ENCODE measurements at places on chromosomes 5 and 9.

DNA sequence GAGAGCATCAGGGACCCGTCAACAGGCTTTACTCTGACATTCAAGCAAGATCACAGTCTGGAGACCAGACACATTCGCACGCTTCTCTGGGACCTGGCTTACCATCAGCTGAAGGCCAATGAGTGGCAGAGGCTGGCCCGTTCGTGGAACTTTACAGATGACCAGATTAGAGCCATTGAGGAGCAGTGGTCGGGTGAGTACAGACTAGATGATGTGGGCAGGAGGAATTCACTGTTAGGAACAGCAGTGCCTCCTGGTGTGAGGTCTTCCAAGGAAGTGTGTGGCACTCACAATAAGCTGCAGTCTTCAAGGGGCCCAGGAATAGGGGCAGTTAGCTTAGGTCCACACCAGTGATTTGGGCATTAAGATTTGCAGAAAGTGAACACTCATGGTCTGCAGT is 50.4 kb downstream of the POC5 start:
- DNase-seq: no peak

- DNase-seq: no peak
Measured at GRCh38 chr5:31890046-31890445, 251.1 kb downstream of the PDZD2 start.

DNA sequence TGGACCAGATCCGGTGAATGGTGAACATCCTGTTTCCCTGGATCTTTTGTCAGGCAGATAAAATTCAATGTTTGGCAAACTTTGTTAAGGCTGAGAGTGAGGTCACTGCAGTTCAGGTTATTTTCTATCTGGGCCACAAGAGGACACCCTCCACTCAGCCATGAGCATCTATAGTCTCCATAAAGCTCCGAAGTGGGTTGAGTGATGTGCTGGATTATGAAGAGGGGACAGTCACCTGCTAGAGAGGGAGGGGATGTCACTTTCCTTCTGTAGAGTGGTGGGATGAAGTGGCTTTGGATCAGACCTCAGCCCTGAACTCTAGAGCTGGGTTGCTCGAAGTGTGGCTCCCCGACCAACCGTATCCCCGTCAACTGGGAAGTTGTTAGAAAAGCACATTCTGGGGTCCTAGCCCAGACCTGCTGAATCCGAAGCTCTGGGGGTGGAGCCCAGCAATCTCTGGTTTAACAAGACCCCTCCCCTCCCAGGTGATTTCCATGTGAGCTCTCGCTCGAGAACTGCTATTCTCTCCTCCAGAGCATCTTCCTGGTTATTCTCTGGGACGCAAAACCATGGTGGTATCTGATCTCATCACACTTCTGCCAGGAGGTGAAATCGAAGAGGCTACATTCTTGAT is 31.8 kb upstream of the FGF1 start:
- DNase-seq: peak; percentile 40

DNA sequence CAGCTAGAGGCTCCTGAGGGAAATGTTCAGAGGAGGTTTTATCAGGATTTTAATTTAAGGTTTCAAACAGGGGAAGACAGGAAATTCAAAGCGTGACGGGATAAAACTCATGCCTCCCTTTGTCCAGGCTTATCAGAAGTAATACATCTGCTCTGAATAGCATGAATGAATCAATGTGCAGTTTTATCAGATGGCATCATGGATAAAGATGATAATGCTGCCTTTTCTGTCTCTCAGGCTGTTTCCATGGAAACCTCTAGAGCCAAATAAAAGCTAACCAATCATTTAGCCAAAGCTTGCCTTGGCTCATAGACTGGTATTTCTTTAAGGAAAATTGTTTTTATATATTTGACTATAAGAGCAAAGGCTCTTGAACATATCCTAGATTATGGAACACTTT is 16.4 kb downstream of the MFAP3 start:
- no peak for DNase-seq

DNA sequence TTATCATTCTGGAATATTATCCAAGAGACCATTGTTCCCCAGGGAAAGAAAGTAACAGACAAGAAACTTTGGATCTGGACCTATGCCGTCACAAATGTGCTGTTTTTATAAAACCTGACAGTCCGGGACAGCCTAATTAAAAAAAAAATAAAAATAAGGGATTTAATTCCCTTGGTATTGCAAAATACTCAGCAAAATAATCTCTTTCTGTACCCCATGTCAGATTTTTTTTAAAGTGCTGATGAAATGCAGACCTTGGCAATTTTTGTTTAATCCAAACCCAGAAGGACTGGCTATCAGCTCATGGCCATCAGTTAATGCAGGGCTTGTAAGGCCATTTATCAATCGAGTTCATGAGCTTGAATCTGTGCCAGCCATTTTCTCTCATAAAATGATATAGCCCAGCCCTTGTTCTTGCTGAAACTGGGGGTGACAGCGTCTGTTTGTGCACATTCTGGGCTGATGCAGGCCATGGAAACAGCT is 162.7 kb upstream of the S1PR3 start:
- no peak for DNase-seq

DNA sequence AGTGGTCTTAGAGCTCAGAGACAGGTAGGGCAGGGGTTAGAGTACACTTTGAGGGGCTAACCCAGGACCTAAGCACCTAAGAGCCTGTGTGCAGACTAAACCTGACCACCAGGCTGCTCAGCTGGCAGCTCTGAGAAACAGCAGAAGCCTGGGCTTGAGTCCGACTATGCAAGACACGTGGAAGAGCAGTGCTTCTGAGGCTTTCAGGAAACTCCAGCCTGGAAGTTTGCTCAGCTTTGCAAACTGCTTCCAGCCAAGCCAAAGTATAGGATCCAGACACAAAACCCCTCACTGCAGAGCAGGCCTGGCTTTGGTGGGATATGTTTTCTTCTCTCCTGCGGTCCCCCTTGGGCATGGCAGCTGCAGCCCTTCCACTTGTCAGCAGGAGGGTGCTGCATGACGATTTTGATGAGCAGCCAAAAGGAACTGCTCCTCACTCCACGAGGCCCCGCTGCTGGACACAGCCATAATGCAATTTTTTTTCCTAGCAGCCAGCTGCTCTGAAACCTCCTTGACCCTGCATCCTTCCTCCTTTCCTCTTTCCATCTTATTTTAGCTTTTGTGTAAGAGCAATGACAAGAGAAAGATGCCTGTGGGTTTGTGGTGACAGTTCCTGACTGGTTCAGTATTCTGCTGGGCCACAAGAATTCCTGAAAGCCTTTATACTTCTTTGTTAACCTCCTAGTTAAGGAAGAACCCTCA is 123.1 kb downstream of the LIFR start:
- no peak for DNase-seq

- no peak for DNase-seq
Measured at GRCh38 chr5:32388432-32389129, 56.0 kb downstream of the ZFR start.

DNA sequence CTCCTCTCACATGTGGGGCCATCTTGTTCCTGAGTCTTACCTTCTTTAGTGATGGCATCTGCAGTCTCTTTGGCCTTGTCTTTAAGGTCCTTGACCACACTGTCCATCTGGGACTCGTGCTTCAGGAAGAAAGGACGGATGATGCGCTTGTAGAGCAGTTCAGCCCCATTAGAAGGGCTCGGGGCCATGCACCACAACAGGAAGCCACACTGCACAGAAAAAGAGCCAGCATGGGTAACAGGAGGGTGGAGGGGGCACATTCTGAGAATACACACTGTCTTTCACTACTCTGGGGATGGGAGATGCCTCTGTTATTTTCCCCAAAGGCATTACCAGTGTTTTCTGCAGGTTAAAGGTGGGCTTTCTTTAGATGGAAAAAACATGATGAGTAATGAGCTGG is 25.9 kb downstream of the SRP19 start:
- DNase-seq: no peak

DNA sequence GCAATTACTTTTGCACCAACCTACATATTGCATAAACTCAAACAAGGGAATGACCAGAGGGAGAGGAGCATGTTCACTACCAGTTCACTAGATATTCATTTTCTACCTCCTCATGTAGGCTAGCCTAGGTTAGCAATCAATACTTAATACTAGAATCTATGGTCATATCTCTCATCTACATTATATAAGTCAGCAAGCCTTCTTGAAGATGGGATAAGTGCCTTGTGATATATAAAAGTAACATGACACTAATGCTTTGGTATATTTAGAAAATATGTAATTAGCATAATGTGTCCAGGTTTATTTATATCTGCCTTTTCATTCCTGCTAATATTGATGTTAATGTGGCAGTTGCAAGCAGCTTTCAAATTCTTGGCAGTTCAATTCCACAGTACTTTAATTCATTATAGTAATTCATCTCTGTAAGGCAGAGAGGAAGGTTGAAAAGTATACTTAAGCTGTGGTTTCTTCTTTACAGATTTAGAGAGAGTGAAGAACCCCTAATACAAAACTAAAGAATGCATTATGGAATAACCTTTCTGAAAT is 1613.2 kb upstream of the ACO1 start:
- DNase-seq: no peak

DNA sequence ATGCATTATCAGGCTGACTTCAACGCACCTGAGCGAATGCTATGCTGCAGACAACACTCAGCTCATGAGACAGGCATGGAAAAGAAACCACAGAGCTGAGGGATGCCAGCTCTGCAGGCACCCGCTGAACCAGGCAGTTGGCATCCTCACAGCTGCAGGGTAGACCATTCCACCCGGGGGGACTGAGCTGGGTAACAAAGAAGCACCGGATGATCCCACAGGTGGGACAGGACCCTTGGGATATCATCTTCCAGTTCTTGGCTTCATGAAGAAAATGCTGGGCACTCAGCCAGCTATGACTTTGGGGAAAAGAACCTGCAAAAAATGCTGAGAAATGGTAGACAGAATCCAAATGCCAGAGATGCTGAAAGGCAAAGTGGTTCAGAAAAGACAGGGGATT is 9.6 kb downstream of the EPB41L4B start:
- DNase-seq: peak; percentile 94

DNA sequence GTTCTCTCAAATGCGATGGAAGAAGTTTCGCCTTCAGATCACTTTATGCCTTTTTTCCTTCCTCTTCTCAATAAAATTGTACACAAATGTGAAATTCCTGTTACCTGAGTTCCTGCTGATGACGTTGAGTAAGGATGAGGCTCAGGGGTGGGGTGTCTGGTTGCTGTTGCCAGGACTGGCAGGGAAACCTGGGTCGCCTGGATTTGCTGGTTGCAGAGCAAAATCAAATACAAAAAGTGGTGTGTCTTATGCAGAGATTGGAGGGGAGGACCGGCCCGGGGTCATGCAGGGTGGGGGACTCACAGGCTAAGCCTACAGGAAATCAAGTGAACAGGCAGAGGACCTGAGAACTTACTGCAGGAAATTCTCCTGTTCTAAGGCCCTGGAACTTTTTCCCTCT is 39.2 kb downstream of the ANXA2R start:
- DNase-seq: no peak

- DNase-seq: no peak
Measured at GRCh38 chr5:160371294-160371693, 868 bp upstream of the C1QTNF2 start.

GRCh38 chr9:133282464-133283238 is 7.7 kb upstream of the ABO start:
- no peak for DNase-seq

DNA sequence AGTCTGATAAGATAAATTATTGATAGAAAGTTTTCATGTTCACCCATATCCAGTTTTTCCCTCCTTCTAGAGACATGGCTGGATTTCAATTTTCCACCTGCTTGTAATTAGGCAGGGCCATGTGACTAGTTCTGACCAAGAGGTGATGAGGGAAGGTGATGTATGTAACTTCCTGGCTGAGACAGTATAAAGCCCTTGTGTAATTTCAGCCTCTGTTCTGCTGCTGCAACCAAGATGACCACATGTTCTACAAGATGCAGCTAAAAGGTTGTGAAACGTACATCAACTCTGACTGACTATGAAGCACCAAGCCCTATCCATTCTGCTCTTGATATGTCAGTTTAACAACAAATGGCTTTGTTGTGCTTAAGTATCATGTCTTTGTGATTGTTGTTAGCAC is 376.5 kb upstream of the DAB2 start:
- DNase-seq: no peak

DNA sequence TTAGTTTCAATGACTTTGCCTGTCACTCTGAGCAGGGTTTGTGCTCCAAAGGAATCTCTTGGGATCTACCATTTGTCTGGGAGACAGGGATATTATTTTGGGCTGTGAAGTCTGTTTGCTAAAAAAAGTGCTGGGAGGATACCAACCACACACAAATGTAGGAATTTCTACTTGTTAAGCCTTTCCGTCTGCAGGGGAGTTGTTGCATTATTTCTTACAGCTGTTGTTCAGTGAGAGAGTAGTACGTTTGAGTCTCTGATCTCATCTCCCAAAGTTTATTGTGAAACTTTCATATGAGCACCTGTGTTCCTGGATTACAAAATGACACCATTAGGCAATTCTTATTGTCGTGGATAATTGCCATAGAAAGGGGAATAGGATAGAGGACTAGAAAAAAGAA is 78.3 kb upstream of the SEMA6A start:
- no peak for DNase-seq

DNA sequence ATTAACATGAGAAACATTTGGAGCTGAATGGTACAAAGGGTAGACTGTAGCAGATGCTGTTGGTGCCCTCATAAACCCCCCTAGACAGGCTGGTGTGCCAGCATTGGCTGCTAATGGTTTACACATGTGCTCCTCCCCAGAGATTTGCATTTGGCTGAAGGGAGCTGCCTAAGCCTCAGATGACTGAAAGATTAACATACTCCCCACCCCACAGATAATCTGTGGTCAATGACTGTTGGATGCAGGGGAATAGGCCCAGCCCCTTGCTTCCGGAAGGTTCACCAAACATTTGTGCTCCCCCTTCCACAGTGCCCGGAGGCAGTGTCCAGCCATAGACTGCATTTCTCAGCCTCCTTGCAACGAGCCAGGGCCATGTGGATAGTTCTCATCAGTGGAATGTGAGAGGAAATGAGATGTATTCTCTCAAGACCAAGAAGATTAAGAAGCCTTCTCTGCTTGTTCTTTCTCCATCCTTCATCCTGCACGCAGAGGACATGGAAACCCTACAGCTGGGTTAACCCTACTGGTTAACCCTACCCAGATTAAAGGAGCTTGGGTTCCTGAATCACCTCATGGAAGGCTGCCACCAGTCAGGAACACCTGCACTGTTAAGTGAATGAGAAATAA is 79.6 kb downstream of the PHAX start:
- peak; percentile 91 for DNase-seq

DNA sequence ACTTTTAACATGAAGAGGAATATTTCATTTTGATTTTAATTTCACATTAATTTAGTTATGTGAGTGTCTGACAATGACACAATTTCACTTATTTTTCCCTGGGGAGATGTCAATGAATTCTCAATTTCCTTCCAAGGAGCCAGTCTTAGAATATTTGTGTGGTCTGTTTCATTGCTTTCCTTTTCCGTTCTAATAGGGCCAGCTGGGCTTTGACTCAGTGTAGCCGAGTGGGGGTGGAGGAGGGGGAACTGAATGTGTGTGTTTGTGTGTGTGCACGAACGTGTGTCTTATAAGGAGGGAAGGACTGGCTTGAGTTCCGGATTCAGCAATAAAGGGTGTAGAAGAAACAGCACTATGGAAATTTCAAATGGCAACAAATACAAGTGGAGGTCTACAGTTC is 100.0 kb downstream of the BASP1 start:
- DNase-seq: no peak

Measured in NCI-H524 (cell line).